ENCODE measurements at places on chromosomes 12 and 14.

GRCh38 chr12:22228022-22228875 is 106.3 kb downstream of the ST8SIA1 start:
- DNase-seq, result no peak

GRCh38 chr14:96208739-96209138 is 4.1 kb downstream of the BDKRB2 start:
- DNase-seq, result no peak

GRCh38 chr14:77062261-77062660 is 33.8 kb upstream of the IRF2BPL start:
- no peak for DNase-seq

DNA sequence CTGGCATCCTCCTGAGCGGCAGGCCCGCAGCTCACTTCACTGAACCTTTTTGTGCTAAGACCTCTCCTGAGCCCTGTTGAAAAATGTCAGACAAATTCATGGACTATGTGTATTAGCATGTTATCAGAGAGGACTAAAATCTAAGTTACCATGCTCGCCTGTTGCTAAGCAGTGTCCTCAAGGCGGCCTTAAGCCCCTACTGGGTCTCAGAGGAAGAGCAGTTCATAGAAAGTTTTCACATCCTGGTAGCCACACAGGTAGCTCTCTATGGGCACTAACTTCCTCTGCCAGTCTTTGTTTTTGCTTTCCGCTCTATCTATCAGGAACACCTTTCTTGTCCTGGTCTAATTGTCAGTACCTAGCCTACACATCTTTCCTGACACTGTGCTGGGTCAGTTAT is 306.6 kb upstream of the MIS18BP1 start:
- DNase-seq, result no peak

- no peak for DNase-seq
These were observed 54.7 kb downstream of the PRIMA1 start for GRCh38 chr14:93733631-93734030.

- DNase-seq, result no peak
These were observed 316.4 kb downstream of the ZFP36L1 start for GRCh38 chr14:68476212-68477109.

DNA sequence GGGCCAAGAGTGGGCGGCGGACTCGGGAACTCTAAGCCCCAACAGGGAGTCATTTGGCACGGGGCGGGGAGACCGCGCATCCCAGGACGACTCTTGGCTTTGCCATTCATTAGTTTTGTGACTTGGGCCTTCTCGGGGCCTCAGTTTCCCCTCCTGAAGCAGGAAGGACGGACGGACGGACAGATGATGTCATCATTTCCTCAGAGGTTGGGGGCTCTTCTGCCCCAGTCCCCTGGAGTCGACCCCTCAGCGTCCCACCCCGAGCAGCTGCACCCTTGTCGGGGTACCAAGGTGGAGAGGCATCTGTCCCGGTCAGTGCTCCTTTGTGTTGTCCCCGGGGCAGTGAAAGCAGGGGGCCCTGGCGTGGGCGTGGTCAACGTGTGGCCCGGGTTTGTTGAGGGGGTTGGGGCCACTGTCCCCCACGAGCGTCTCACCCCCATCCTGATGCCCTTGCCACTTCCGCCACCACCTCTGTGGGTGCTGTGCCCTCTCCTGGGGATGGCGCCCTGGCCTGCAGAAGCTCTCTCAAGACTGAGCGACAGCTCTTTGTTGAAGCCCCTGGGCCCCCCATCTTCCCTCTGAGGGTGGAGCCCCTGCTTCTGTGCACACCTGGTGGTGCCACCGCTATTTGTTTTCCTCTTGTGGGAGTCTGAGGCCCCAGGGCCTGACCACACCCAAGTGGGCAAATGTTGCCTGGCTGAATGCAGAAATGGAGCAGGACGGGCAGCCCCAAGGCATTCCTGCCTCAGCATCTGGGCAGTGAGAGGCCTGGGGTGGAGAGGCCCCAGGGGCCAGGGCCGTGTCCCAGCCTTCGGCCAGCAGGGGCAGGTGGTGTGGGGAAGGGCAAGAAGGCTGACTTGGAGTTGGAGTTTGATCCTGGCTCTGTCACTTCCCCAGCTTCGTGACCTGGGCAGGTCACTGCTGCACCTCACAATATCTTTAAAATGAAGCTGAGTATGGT is 896 bp downstream of the HHIPL1 start:
- no peak for DNase-seq

DNA sequence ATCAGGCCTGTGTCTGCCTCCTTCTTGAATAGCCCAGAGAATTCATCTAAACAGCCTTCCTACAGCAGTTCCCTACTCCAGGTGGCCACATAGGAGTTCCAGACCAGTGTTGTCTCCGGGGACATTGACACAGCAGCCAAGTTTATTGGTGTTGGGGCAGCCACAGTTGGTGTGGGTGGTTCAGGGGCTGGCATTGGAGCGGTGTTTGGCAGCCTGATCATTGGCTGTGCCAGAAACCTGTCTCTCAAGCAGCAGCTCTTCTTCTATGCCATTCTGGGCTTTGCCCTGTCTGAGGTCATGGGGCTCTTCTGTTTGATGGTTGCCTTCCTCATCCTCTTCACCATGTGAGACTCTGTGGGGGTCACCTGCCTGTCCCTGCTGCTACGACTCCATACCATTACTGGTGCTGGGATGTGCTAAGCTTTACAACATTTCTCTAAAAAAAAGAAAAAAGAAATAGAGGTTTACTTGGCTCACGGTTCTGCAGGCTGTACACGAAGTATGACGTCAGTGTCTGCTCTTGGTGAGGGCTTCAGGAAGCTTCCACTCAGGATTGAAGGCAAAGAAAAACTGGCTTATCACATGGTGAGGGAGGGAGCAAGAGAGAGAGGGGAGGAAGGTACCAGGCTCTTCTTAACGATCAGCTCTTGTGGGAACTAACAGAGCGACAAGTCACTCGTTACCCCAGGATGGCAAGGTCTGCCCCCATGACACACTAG is 57.5 kb downstream of the CHST11 start:
- DNase-seq, result no peak

DNA sequence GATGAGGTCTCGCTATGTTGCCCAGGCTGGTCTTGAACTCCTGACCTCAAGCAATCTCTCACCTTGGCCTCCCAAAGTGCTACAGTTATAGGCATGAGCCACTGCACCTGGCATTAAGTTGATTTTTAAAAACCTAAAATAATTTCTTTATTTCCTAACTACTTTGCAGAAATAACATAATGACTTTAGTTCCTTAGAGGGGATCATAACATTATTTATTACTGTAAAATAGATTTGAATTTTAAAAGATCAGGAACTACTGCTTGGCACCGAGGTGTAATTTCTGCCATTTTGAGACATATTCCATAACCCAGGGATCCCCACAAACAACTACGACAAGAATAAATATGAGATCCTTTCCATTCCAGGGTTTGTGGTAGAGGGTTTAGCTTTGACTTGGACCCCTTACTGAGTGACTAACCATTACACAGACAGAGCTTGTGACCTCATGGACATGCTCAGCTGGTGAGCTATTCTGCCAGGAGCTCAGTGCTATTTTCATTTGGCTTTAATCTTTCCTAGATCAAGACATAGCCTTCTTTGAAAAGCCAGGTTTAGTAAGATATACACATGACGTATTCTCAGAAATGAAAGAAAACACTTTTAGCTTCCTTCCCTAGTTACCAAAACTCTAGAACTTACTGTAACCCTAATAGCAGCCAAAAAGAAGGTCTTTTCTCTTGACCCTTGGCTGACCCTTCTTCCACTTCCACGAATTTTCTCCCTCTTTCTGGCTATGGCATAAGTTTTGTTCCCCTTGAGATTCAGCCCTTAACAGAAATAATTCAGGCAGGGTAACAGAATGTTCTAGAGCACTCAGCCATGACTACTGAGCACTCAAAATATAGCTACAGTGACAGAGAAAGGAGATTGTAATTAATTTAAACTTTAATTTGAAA is 75.1 kb upstream of the NUDT4 start:
- DNase-seq, result no peak

Measured in SW 1271 (cell line).